ENCODE measurements at places on chromosomes 2 and 18.

- DNase-seq, result no peak
Measured at GRCh38 chr2:99959261-99960014, 183.0 kb downstream of the AFF3 start.

DNA sequence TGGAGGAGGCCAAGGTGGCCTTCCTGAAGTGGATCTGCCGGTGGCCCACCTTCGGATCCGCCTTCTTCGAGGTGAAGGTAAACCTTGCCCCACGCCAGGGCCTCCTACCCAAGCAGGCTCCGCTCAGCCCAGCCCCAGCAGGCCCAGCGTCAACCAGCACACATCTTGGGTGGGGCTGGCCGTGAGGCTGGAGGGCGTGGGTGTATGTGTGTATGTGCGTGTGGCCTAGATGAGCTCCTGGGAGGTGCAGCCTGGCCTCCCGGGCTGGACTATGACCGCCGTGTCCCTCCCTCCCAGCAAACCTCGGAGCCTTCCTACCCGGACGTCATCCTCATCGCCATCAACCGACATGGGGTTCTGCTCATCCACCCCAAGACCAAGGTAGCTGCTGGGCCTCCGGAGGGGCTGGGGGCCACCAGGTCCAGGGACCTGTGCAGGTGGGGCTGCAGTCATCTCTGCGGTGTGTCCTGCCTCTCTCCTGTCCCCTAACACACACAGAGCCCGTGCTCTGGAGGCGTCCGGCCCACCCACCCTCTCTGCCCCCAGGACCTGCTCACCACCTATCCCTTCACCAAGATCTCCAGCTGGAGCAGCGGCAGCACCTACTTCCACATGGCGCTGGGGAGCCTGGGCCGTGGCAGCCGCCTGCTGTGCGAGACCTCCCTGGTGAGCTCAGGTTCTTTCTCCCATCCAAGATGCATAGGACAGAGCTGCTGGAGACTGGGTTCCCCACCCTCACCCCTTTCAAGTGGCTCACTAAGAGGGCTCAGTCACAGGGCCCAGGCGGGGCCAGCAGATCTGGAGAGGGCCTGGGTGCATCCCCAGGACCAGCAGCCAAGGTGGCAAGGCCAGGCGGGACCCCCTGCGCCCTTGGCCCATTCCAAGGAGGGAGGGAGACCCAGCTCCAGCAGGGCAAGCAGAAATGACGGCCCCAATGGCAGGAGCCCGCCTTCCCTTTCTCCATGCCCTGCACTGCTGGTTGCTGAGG is 9.4 kb upstream of the GPR17 start:
- no peak for DNase-seq

- DNase-seq, result no peak
Measured at GRCh38 chr2:163046615-163047014, 208.0 kb upstream of the KCNH7 start.

- peak; percentile 48 for DNase-seq
Measured at GRCh38 chr18:68454511-68455228, 260.2 kb downstream of the TMX3 start.

GRCh38 chr2:95721726-95722125 is 129.9 kb downstream of the TRIM43 start:
- no peak for DNase-seq

GRCh38 chr2:150286730-150287362 is 200.6 kb downstream of the RND3 start:
- no peak for DNase-seq

- DNase-seq, result no peak
Measured at GRCh38 chr2:65018141-65018582, 29.0 kb downstream of the SLC1A4 start.

- no peak for DNase-seq
Measured at GRCh38 chr18:55585920-55586561, 2.0 kb downstream of the TCF4 start.

DNA sequence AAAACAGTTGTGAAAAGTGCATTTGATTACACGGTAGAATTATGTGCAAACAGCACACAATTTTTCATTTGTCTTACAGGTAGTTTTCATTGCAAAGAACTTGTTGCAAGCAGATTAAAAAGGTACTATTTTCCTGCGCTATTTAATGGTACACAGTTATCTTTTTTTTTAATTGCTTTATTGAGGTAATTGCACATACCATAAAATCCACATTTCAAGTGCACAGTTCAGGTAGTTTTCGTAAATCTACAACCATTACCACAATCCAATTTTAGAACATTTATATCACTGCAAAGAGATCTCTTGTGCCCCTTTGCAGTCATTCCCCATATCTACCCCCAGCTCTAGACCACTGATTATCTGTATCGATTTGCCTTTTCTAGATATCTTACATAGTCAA is 2.6 kb upstream of the GALNT1 start:
- DNase-seq, result no peak

DNA sequence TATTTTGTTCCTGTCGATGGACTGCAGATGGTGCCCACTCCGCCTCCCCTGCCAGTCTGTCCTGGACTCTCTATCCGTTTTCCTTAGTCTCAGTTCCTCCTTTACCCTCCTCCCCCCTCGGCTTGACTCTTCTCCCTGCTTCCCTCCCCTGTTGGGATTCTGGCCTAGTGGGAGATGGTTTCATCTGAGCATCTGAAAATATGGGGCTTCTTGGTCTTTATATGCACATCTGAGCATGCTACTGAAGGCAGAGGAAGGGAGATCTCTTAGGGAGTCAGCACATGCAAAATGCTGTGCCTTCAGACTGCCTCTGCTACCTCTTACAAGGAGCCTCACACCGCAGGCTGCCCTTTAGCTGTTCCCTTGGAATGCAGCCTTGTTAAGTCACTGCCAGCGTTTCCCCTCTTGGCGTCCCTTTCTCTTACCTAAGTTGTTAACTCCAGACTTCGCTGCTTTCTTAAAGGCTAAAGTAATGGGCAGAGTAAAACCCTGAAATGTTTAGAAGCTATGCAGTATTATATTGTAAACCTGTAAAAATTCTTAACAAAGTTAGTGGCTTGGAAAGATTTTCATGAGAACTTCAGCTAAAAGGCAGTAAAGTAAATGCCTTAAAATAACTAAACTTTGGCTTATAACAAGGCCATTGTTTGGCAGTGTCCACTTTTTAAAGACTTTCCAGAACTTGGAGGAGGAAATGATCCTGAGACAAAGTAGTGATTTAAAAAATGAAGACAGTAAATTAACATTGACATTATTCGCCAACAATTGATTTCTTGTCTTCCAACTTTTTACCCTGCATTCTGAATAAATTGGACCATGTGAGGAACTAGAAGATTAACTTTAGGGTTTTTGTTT is 49.8 kb downstream of the LDLRAD4 start:
- no peak for DNase-seq

- DNase-seq, result peak; percentile 78
Measured at GRCh38 chr2:201831469-201831868, 25.1 kb downstream of the CDK15 start.

DNA sequence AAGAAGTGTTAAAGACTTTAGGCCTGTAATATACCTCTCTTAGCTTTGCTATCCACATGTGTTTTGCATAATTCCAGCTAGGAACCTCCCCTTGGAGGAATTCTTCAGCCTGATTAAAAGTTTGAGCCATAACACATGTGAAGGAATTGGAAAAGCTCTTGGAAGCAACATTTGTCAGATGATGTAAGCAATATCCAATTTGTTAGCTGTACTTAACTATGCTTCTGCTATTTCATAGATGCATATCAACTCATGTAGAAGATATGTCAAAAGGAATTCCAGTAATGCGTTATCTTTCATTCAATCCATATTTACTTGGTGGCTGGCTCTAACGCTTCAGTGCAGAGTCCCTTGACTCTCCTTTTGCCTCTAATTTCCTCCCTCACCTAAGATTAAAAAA is 46.2 kb downstream of the PKP4 start:
- DNase-seq, result peak; percentile 98

DNA sequence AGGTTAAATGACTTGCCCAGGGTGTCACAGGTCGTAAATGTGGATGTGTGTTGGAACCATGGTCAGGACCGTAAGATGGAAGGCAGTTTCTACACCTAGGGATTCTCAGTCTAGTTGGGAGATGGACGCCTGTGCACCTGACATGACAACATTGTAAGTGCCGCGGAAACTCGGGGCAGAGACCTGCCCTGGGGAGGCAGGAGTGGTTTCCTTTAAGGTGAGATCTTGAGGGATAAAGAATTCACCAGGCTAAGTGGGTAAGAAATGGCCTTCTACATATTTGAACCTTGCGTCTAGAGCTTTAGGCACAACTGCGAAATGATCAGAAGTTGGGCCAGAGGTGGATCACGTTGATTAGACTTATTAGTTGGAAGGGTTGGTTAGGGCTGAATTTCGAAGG is 1.6 kb downstream of the DGKD start:
- no peak for DNase-seq
